IPS DF 6.9 (cell line): ENCODE measurements at places on chromosomes 16 and 17.

GRCh38 chr17:2893422-2893914 lies 97.2 kb downstream of the RAP1GAP2 start:
- H3K4me3 ChIP-seq, result no peak overlapping the region
- no peak overlapping the region for H3K27ac ChIP-seq
- H3K4me1 ChIP-seq, result peaks cover 6% of the 10 kb centered on the region; the same call in 1 of the 2 replicates
- no peak for DNase-seq

GRCh38 chr17:7282752-7283321 lies 1.3 kb downstream of the SLC2A4 start:
- H3K4me3 ChIP-seq, result no peak overlapping the region; the same call in 1 of the 2 replicates
- H3K36me3 ChIP-seq, result peaks cover 10% of the 10 kb centered on the region; the same call in 1 of the 2 replicates
- no peak for DNase-seq
- H3K27ac ChIP-seq, result no peak overlapping the region
- no peaks in the 10 kb centered on the region for H3K27me3 ChIP-seq

- no peak overlapping the region for H3K27ac ChIP-seq
- no peak overlapping the region for H3K4me3 ChIP-seq
- H3K4me1 ChIP-seq, result no peaks in the 10 kb centered on the region
- no peaks in the 10 kb centered on the region for H3K27me3 ChIP-seq
Measured at GRCh38 chr17:47700471-47701449, 6.8 kb downstream of the TBKBP1 start.

- no peak for DNase-seq
- no peaks in the 10 kb centered on the region for H3K27me3 ChIP-seq
- no peaks in the 10 kb centered on the region for H3K4me1 ChIP-seq
Measured at GRCh38 chr16:87086575-87086974, 230.6 kb downstream of the C16orf95 start.

DNA sequence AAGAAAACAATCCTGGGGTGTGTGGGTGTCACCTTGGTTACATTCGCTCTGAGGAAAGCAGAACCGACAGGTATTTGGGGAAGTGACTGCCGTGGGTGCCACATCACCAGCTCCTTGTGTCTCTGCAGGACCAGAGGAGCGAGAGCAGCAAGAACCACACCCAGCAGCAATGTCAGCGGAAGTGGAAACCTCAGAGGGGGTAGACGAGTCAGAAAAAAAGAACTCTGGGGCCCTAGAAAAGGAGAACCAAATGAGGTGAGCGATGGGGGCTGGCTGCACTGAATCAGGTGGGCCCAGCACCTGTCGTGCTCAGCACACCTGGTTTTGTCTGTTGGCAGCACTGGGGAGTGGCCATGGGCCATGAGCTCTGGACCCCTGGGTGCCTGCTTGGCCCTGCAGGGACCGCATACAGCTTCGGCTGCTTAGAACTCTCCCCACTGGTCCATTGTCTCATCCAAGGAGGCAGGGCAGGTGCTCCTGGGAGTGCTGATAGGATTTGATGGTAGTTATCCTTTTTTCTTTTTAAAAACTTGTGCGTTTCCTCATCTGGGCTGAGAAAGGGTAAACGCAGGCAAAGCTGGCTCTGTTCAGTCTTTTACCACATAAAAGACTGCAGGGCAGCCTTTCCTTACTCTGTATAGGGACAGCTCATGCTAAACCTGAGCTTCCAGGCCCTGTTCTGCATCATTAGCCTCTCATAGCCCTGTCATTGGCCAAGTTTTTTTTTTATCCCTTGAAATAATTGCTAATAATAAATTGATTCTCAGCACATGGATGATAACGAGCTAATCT lies 29.4 kb downstream of the HMOX2 start:
- H3K4me3 ChIP-seq, result no peak overlapping the region
- no peak for DNase-seq
- H3K4me1 ChIP-seq, result 0 out of 2 replicates have a peak, but pooled peaks cover 1% of the 10 kb centered on the region
- peaks cover 16% of the 10 kb centered on the region for H3K36me3 ChIP-seq
- H3K27me3 ChIP-seq, result no peaks in the 10 kb centered on the region
- H3K27ac ChIP-seq, result no peak overlapping the region

DNA sequence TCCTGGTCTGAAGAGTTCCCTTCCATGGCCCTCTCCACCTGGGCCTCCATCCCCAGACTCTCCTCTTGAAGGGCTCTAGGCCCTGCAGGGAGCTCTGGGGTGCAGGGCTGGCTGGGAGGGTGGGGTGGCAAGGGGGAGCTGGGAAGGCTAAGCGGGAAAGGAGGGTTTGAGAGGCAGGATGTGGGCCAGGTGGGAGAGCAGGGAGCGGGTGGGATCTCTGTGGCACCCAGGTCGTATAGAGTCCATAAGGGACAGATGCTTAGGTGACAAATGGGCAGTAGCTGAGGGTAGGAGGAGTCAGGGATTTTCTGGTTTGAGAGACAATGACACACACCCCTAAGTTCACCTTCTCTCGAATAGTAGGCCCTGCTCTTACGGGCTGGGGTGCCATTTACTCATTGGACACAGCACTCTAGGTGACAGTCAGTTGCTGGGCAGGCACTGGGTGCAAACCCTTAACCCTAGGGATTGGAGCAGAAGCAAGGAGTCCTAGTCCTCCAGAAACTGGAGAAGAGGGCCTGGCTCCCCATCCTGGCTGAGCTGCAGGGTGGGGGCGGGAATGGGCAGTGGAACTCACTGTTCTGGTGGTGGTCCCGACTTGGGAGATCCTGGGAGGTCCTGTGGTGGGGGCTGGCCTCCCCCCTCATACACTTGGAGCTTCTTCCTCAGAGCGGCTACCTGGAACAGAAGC lies 15.3 kb downstream of the KIF18B start:
- no peaks in the 10 kb centered on the region for H3K4me1 ChIP-seq
- no peak overlapping the region for H3K4me3 ChIP-seq
- H3K27ac ChIP-seq, result no peak overlapping the region

DNA sequence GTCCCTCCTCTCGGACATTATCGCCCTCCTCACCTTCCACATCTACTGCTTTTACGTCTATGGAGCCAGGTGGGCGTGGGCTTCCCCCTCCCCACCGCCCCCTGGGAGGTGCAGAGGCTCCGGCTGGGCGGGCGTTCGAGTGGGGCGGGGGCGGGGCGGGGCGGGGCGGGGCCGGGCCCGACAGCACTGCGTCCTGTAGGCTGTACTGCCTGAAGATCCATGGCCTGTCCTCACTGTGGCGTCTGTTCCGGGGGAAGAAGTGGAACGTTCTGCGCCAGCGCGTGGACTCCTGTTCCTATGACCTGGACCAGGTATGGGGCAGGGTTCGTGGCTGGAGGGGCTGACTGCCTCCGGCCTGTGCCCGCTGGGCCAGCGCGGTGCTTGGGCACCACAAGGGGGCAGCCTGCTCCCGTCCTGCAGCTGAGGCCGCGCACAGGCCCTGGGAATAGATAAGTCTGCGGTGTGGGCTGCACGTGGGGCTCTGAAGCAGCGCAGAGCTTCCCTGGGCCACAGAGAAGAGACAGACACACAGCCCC lies 9.2 kb downstream of the PIGQ start:
- H3K27ac ChIP-seq, result no peak overlapping the region
- DNase-seq, result no peak
- peak overlapping the region; percentile 21; the same call in 1 of the 2 replicates for H3K4me3 ChIP-seq

DNA sequence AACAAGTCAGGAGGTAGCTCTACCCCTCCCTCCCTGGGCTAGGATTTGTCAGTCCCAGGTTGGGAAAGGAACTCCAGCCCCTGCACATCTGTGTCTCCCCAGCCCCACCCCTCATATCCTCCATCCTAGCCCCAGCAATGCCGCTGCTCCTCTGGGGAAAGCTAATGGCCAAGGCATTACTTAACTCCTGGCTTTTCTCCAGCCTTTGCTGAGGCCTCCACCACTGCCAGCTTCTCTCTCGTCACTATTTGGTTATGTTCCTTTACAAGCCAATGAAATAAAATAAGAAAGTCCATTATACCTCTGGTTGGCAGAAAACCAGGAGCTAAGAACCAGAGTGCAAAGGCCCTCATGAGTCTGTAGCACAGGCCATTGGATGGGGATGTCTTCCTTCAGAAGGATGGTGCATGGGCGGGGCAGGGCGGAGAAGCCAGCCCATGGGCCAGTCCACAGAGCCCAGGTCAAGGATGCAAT lies 171.0 kb downstream of the CCDC182 start:
- no peak overlapping the region for H3K4me3 ChIP-seq
- no peaks in the 10 kb centered on the region for H3K36me3 ChIP-seq
- no peak overlapping the region for H3K27ac ChIP-seq
- H3K4me1 ChIP-seq, result no peaks in the 10 kb centered on the region; the same call in 1 of the 2 replicates

DNA sequence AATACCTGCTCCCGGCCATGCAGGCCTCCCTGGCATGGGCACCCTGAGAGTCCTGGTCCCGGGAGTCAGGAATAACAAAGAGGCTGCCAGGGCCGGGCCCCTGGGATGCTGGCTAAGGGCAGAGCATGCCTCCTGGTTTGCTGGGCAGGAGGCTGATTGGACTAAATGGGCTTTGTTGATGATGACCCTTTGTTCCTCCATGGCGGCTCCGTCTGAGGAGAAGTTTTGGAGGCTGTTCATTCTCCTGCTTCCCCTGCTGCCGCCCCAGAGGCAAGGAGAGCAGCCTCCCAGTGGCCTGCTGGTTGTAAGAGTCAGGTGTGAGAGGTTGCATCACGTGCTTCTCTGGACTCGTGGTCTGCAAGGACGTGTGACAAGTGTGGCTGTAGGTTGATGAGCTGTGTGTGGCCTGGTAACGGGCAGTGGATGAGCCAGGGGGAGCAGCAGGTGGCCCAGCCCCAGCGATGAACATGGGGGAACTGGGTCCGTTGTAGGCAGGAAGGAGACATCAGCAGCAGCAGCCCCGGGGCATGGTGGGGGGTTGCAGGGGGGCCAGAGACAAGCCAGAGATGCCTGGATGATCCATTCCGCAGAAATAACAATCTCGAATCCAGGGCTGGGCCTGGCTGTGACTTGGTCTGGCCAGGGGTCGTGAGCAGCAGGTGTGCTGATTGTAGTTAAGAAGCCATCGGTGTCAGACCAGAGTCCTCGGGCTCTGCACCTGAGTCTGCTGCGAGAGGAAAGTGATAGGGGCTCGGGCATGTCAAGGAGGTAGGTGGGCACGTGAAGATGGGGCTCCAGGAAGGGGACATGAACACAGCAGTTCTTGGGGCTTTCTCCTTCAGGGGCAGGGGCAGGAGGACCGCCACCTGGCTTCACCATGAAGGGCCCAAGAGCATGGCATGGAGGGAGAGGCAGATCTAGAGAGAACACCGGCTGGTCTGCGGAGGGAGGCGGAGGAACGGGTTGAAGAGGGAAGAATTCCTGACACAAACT lies 101.4 kb downstream of the TNFRSF13B start:
- H3K27me3 ChIP-seq, result no peaks in the 10 kb centered on the region
- no peak for DNase-seq
- no peak overlapping the region for H3K4me3 ChIP-seq

DNA sequence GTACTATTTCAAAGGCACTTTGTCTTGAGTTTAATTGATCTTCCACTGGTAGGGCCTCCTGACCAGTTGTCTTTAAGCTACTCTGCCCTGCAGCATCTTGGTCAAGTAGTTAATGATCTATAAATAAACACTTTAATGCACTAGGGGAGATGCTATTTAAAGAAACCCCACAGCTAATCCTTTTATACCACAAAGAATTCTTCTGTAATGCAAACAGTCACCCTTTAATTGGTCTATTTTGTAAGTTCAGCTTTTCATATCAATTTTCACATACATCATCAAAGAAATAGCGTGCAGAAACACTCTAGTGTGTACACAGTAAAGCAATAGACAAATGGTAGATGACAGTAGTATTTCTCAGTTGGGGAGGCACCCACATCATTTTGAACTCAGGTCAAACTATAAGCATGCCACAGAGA lies 70.3 kb downstream of the PMP22 start:
- no peaks in the 10 kb centered on the region for H3K4me1 ChIP-seq
- DNase-seq, result no peak
- no peaks in the 10 kb centered on the region for H3K36me3 ChIP-seq
- no peak overlapping the region for H3K4me3 ChIP-seq
- no peaks in the 10 kb centered on the region for H3K27me3 ChIP-seq

DNA sequence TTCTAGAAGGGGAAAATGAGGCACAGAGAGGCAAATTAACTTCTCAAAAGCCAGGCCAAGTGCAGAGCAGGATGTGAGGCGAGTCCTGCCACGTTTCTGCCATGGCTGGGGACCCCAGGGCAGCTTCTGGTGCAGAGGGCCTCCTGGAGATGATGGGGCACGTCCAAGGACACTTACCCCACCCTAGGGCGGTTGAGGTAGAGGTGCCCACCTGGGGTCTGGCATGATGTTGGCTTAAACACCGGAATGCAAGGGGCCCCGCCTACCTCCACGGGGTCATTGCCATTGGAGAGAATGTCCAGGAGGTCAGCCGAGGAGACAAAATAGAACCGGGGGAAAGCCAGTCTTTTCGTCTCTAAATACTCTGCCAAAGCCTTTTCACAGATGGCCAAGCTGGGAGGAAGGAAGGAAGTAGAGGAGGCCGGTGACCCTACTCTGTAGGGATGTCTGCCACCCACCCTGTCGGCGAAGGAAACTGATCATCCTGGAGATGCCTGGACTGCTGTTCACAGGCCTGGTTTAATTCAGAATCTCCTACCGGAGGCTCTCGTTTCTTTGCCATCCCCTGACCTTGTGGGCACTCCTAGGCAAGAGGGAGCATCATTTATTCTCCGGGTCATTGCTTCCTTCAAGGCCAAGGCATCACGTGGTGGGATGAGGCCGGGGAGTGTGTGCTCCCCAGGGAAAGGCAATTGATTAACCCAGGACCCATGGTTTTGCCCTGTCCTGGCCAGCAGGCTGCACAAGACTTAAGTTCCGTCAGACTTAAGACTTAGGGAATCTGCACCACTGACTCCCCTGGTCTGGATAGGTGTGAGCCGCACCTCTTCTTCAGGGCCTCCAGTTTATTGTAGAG lies 70.5 kb downstream of the DNAH17 start:
- no peaks in the 10 kb centered on the region for H3K36me3 ChIP-seq
- no peak overlapping the region for H3K4me3 ChIP-seq
- no peak overlapping the region for H3K27ac ChIP-seq
- H3K27me3 ChIP-seq, result no peaks in the 10 kb centered on the region

GRCh38 chr16:67104061-67104460 lies 5.7 kb upstream of the PHAF1 start:
- no peak overlapping the region for H3K4me3 ChIP-seq
- no peaks in the 10 kb centered on the region for H3K36me3 ChIP-seq
- H3K27ac ChIP-seq, result no peak overlapping the region
- peak; percentile 37 for DNase-seq

DNA sequence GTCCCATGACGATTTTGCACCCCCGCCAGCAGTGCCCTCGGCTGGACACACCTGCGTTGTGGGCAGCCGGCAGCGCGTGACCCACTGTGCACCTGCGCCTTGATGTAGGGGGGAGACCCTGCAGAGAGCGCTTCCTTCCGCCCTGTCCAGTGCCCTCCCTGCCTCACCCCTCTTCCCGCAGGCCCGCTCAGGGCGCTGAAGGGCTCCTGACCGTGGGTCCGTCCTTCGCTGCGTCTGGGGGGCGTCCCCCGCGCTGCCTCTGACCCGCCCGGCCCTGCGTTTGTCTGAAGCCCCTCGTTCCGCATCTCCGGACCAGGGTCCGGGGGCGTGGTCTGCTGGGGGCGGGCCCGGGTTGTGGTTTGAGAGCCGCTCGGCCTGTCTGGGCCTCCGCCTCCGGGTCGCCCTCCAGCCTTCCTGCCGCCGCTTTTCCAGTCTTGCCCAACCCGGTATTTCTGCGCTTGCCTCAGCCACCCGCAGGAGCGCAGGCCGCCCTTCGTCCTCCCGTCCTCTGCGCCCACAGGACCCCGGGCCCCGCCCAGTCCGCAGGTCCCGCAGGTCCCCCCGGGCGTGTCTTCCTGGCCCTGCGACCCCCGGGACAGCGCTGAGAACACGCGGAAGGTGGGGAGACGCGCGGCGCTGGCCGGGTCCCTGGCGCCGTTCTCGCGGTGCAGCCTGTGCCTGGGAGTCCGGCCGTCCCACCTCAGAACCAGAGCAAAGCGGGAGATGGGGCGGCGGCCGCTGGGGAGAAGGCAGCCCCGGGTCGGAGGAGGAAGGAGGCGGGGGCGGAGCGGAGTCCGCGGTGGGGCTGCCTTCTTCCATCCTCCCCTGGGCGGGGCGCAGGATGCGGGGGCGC lies 4.0 kb upstream of the IL17C start:
- peaks cover 10% of the 10 kb centered on the region; the same call in 1 of the 2 replicates for H3K36me3 ChIP-seq
- no peaks in the 10 kb centered on the region for H3K27me3 ChIP-seq
- no peak overlapping the region for H3K27ac ChIP-seq
- DNase-seq, result no peak
- H3K4me3 ChIP-seq, result peak overlapping the region; percentile 54; the same call in 1 of the 2 replicates
